ENCODE measurements at places on chromosomes 7 and 10. TPM values are rescaled to one million over a fixed set of nuclear protein-coding genes. Genes with fewer than 3 reads are reported as not detected.

GRCh38 chr7:91168871-91169829 lies 95.1 kb upstream of the FZD1 start:
- DNase-seq: no peak

- no peak for DNase-seq
These were observed 59.3 kb upstream of the PLXDC2 start for GRCh38 chr10:19756919-19757318.

- no peak for DNase-seq
These were observed 28.5 kb upstream of the NKX6-2 start for GRCh38 chr10:132814469-132814856.

- no peak for DNase-seq
These were observed 53.7 kb downstream of the CTTNBP2 start for GRCh38 chr7:117819558-117819957.

- no peak for DNase-seq
These were observed 30.5 kb upstream of the GRID1 start for GRCh38 chr10:86397120-86397519.

DNA sequence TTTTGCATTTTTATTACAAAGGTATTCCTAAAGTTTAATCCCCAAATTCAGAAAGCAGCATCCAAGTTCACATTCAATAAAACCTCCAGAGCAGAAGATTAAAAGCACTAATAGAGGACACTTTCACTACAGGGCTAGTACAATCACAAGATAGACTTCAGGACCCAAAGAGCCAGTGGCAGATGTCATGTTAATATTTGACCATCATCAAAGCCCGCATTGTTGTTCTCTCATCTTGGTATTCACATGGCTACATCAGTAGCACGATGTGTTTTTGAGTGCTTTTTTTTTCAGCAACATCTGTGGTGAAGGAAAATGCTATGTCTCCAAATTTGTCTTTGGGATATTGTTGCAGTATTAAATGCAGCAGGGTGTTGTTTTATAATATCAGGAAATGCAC lies 134.3 kb downstream of the ARL4A start:
- no peak for DNase-seq

DNA sequence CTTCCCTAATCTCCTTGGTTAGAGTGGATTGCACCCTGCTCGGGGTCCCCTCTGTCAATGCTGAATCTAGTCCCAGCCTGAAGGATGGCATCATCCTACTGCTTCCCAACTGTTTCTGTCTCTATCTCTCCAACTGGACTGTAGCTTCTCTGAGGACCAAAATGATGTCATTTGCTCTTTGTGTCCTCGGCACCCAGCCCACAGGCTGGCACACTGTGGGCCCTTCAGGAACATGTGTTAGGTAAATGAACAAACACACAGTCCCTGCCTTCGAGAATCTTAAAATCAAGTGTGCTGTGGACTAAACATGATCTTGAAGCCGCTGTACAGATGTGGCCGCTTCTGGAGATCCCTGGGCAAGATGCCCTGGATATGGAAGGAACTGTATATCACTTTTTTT lies 5.0 kb upstream of the CDH23 start:
- no peak for DNase-seq

- no peak for DNase-seq
These were observed 95.9 kb upstream of the EGR2 start for GRCh38 chr10:62912086-62912485.

TRIM73 gene
- 2.0 TPM for total RNA-seq

- DNase-seq: no peak
These were observed 8.6 kb upstream of the TMEM236 start for GRCh38 chr10:17743437-17743836.

PDK4 gene
- 0.31 TPM for total RNA-seq

GRCh38 chr7:45082031-45082830 lies 6.5 kb downstream of the NACAD start:
- DNase-seq: no peak

- no peak for DNase-seq
These were observed 105.2 kb downstream of the FAS start for GRCh38 chr10:89095701-89096391.

PCDH15 gene
- total RNA-seq: 0.48 TPM

- DNase-seq: peak; percentile 16
These were observed 11.4 kb upstream of the AKR1D1 start for GRCh38 chr7:138064856-138065357.

- DNase-seq: no peak
These were observed 178.4 kb downstream of the ARHGAP12 start for GRCh38 chr10:31749981-31750840.

DNA sequence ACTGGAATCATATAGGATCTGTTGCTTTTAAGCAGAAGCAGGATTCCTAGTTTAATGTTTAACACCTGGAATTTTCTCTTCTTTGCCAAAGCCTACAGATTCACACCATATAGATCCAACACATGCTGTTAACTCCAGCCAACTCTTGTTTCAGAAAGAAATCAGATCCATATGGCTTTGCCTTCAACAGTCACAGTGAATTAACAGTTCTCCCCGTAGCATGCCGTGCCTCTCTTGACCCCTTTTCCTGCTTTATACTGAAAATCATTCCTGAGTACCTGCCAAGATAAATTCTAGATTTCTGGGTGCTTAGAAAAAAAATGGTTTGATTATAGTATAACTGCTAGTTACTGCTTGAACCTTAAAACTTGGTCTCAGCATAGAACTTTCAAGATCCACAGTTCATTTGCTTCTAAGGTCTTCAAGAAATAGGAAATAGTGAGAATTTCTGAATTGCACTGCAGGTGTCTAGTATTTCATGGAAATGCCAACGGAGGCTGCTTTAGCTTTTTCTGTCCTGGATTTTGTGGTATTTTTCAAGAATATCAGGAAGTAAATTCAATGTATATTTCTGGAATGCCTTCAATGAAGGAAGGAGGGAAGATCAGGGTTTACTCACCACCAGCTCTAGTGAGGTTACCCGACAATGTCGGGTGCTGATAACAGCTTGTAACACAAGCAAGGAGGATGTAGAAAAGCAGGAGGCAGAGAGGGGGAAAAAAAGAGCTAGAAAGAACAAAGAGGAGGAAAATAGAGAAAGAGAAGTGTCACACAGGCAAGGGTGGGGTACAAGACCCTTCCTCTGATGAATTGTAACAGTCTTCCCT lies 6.6 kb downstream of the AASS start:
- DNase-seq: no peak

GRCh38 chr10:92662848-92663247 lies 26.9 kb upstream of the HHEX start:
- DNase-seq: no peak

PRPS1L1 gene
- not detected for total RNA-seq

HDAC9 gene
- 14.6 TPM for total RNA-seq

PNLIPRP1 gene
- total RNA-seq: 0.68 TPM

ASZ1 gene
- not detected for total RNA-seq

TAC1 gene
- 0.42 TPM for total RNA-seq

GRCh38 chr7:47943676-47944474 lies 4.4 kb downstream of the PKD1L1 start:
- no peak for DNase-seq

DNA sequence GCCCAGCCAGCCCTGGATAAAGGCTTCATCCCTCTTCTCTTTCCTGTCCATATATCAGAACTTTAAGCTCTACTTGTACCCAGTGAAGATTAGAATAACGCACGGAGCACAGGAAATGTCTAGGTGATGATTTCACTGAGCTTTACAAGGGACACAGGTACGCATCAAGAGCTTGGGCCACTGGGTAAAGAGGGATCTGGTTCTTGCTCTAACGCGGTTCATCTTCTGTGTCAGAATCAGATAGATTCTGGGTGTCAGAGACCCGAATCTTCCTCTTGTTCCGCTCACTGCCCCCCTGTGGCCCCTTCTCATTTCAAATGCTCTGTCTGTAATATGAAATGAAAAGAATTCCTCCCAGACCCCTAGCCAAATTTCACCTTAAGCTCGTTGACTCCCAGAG lies 24.7 kb downstream of the IL2RA start:
- no peak for DNase-seq

- DNase-seq: no peak
These were observed 21.8 kb upstream of the SH2D4B start for GRCh38 chr10:80515941-80516340.

BCCIP gene
- 95.3 TPM for total RNA-seq

DNA sequence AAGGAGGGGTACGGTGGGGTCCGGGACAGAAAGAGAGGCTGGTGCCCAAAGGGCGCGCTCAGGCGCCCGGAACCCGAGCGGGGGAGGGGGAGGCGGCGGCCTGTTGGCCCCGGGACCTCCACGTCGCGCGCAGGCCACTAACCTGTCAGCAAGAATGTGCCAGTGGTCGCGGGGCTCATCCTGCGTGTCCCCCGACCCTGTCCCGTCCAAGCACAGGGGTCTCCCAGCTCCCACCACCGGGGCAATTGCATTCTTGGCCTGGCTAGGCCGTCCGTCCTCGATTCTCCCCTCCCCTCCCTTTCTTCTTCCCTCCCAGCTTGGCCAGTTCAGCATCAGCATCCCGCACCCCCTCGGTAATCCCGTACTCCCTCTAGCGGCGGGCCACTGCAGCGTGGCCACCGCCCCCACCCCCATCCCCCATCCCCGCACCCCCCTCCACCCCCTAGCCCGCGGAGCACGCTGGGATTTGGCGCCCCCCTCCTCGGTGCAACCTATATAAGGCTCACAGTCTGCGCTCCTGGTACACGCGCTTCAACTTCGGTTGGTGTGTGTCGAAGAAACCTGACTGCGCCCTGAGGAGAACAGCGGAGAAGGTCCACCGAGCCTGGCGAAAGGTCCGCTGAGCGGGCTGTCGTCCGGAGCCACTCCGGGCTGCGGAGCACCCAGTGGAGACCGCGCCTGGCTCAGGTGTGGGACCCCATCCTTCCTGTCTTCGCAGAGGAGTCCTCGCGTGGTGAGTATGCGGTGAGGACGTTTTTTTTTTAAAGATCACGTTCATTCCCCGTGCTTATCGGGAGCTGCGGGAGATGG lies at the start of gene SGCE:
Gene SGCE, minus strand, starts transcription at position 286 of the 810 bp plus-strand sequence. Its CDS starts 35 bp downstream, at position 251.
- peak; percentile 86 for DNase-seq

- no peak for DNase-seq
These were observed 188.9 kb downstream of the AHR start for GRCh38 chr7:17487343-17487742.

- no peak for DNase-seq
These were observed 61.3 kb downstream of the KLRG2 start for GRCh38 chr7:139422126-139422525.

DNA sequence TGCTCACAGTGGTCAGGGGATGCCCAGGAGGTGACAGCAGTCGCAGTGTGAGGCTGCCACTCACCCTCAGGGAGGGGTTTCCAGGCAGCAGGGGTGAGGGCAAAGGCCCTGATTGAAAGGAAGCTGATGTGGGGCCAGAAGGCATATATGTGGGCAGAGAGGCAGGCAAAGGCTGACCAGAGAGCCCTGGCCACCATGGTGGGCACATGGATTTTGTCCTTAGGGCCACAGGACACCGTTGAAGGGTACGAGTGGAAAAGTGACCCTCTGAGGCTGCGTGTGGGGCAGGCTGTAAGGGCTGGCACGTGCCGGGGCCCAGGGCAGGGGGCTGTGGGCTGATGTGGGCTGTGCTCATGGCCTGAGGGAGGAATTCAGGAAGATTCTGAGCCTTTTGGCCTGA lies 57.5 kb upstream of the ZNF32 start:
- no peak for DNase-seq

DNA sequence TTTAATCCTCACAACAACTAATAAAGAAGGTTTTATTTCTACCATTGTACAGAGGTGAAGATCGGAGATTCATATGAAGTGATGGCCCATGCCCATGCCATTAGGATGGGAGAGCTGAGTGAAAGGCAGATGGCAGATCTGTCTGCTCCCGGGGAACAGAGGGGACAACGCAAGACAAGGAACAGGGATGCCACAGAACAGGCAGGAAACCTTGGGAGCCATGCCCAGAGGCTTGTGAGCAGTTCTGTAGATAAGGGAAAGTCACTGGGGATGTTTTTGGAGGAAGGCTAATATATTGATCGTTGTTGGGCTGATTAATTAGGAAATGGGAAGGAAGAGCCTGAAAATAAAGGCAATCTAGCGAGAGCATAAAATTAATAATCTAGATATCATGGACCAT lies 73.1 kb upstream of the ITGB1 start:
- DNase-seq: no peak

GRCh38 chr10:24716295-24716694 lies 7.4 kb downstream of the ARHGAP21 start:
- DNase-seq: no peak

DNA sequence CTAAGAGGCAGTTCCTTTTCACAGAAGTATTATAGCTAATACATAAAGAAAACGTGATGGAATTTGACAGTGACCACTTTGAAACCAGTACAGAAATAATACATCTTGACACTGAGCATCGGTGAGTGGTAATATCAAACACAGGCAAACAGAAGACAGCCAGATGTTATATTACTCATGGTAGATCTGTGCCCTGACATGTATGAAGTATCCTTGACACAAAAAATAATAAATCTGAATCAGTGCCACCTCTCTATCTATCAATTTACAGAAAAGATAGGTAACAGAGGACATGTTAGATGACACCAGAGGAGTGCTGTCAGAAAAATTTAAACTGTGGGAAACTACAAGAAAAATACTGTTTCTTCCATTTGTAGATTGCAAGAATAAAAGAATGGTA lies 217.4 kb upstream of the POT1 start:
- DNase-seq: no peak

DNA sequence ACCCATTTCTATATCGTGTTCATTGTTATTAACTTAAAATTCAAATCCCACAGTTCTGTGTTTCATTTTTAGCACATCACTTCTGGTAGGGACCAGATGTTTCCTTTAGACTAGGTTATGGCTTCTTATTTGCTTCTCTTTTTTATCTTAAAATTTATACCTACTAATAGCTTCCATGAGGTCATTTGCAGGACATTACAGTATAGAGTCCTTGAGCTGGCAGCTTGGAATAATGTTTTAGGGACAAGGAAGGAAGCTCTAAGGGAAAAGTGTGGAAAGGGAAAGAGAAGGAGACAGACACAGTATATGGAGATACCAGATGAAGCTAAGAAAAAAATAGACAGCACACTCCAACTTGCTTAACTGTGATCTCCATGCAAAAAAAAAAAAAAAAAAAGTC lies 48.8 kb upstream of the CD36 start:
- DNase-seq: no peak

VSTM2A gene
- total RNA-seq: 0.98 TPM

CLCN1 gene
- total RNA-seq: 0.23 TPM

- no peak for DNase-seq
These were observed 72.9 kb downstream of the ADK start for GRCh38 chr10:74223755-74224529.
